ENCODE measurements at places on chromosomes 12 and 14. TPM values are rescaled to one million over a fixed set of nuclear protein-coding genes. Genes with fewer than 3 reads are reported as not detected.

KLRC4 gene
- total RNA-seq: not detected

CFAP54 gene
- total RNA-seq: 0.40 TPM

NINJ2 gene
- 6.7 TPM for total RNA-seq

GRCh38 chr14:68884031-68885030 is 91.5 kb upstream of the ZFP36L1 start:
- no peak for DNase-seq
- no peak overlapping the region for H3K4me3 ChIP-seq
- no peak overlapping the region for H3K27ac ChIP-seq
- H3K36me3 ChIP-seq: peaks cover 9% of the 10 kb centered on the region
- H3K27me3 ChIP-seq: no peaks in the 10 kb centered on the region

DNA sequence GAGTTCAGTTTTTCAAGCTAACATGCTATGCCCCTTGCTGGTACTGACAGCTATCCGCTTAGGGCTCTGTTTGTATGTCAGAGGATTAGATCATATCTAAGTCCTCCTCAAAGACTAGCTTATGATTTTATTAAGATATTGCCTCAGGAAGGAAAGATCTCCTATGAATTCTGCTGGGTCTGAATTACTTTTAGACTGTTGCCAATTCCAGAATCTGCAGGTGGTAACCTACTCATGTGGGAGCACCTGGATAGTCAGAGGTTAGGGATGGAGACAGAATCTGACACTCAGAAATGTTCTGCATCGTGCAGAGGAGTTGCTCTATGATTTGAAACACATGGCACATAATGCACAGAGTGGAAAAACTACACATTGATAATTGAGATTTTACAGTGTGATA is 843.4 kb downstream of the SLC6A15 start:
- no peak overlapping the region for H3K4me3 ChIP-seq
- no peak for DNase-seq
- no peaks in the 10 kb centered on the region for H3K27me3 ChIP-seq
- no peaks in the 10 kb centered on the region for H3K36me3 ChIP-seq
- H3K4me1 ChIP-seq: no peaks in the 10 kb centered on the region
- no peak overlapping the region for H3K27ac ChIP-seq

- peaks cover 8% of the 10 kb centered on the region for H3K4me1 ChIP-seq
- peak overlapping the region; percentile 82 for H3K27ac ChIP-seq
- no peaks in the 10 kb centered on the region for H3K27me3 ChIP-seq
- peak overlapping the region; percentile 53 for H3K4me3 ChIP-seq
These were observed 27.0 kb upstream of the EID3 start for GRCh38 chr12:104276273-104277131.

GRCh38 chr12:39835517-39836489 is 216.2 kb upstream of the ABCD2 start:
- no peaks in the 10 kb centered on the region for H3K36me3 ChIP-seq
- H3K4me3 ChIP-seq: no peak overlapping the region
- DNase-seq: no peak
- no peaks in the 10 kb centered on the region for H3K27me3 ChIP-seq
- H3K4me1 ChIP-seq: no peaks in the 10 kb centered on the region

DNA sequence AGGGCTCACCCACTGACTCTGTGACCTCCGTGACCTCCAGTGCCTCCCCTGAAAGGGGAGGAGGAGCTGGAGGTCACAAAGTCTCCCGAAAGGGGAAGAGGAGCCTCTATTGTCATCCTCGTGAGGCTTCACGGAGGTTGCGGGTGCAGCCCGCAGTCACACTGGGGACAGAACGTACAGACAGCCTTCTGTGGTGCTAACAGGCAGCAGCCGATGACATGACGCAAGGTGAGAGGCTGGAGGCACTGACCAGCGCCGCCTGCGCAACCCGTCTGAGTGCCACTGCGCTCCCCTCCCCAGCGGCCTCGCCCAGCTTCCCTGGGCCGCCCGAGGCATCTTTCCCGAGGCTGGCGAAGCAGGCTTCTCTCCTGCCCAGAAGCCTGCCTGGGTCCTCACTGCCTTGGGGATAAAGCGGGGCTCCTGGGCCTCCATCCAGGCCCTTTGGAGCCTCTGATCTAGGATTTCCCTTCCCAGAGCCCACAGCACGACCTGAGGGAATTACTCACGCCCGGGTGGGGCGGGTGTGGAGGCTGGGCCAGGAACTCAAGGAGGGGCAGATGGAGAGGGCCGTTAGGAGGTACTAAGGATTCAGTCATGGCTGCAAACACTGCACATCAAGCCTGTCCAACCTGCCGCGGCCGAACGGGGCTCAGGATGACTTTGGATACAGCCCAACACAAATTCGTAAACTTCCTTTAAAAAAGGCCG is 12.3 kb upstream of the LBHD2 start:
- no peaks in the 10 kb centered on the region for H3K36me3 ChIP-seq
- H3K27me3 ChIP-seq: peaks cover 4% of the 10 kb centered on the region
- no peak for DNase-seq
- H3K27ac ChIP-seq: no peak overlapping the region

DNA sequence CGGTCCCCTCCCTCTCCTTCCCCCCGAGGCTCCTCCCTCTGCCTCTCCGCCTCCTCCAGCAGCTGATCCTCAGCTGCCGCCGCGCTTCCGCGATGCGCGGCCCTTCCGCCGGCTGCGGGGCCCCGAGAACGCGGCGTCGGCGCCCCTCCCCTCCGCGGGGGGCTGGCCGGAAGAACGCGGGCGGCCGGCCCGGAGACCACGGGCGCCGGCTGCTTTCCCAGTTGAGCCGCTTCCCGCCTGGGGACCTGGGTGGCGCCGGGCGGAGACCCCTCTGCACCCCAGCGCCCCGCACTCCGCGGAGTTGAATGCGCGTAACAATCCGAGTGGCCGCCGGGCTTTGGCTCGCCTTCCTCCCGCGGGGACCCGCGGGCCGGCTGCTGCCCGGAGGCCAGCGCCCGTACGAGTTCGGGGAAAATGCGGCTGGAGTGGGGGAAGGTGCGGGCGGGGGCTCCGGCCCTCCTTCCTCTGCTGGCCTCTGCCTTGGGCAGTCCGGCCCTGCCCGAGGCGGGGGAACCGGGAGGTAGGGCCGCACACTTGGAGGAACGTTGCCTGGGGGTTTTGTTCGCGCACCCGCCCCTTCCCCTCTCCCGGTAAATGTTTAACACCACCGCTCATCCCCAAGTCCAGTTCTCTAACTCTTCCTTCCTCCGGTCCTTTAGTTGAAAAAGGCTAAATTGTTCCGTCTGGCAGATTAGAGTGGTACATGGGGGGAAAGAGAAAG is 393 bp upstream of the DCAF5 start:
- peaks cover 33% of the 10 kb centered on the region for H3K4me1 ChIP-seq
- peaks cover 17% of the 10 kb centered on the region for H3K36me3 ChIP-seq
- H3K27ac ChIP-seq: peak overlapping the region; percentile 84
